ENCODE measurements at places on chromosomes 11 and 22.
A peak's percentile ranks its signal among the peaks of the same experiment; 100 is the strongest.

DNA sequence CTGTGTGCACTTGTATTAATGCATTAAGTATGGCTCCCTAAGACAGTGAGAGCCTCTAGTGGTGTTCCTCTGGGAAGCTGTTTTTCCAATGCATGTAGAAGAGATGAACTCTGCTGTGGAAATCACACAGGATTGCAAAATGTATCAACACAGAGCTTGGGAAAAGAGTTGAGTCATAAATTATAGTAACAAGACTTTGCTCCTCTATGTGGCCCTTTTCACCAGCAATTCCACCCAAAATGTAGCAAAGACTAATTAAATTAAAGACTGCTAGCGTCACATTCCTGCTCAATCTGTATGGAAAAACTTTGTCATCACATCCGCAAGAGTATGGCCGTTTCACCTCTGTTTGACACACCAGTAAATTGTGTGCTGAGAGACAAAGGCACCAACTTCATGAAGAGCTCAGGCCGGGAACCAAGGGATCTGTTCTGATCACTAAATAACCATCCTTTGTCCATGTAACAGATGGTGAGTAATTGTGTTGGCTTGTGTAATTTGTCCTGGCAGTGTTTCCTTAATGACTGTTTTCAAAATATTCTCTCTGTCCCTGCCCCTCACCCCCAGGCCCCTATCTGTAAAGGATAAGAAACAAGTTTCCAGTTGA is 209.2 kb upstream of the SORL1-AS1 start:
- no peak for DNase-seq

DNA sequence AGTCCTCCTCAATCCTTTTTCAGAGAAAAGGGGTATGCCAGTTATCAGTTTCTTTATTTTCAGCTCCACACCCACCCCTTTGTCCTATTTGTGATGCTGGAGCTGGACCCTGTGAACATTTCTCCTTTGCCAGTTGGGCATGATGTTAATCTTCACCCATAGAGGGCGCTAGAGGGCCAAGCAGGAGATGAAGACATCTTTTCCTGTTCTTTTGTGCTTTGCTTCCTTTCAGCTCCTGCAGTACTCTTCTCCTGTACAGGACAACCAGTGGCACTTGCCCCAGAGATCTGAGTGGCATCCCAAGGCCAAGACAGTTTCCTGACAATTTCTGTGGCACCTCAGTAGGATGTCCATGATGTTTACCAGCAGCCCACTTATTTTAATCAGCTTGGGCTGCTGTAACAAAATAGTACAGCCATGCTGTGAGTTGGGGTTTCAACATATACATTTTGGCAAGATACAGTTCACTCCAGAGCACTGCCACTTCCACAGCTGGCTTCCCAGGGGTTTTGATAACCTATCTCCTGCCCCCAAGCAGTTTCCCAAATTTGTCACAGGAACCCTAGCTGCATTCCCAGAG is 4.6 kb downstream of the SAA2 start:
- DNase-seq: peak; percentile 75

DNA sequence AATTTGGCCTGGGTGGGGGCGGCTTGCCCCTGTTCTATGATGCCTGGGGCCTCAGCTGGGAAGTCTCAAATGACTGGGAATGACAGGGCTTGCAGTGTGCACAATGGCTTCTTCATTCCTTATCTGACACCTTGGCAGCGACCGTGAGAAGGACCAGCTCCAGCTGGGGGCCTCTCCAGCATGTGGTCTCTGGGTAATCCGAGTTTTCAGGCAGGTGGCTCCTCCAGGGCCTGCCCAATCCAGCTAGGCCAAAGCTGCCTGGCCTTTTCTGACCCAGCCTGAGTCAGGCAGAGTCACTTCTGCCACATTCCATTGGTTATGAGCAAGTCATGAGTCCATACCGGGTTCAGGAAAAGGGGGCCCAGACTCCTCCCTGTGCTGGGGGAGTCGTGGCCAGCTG is 646.0 kb downstream of the OPCML start:
- no peak for DNase-seq

DNA sequence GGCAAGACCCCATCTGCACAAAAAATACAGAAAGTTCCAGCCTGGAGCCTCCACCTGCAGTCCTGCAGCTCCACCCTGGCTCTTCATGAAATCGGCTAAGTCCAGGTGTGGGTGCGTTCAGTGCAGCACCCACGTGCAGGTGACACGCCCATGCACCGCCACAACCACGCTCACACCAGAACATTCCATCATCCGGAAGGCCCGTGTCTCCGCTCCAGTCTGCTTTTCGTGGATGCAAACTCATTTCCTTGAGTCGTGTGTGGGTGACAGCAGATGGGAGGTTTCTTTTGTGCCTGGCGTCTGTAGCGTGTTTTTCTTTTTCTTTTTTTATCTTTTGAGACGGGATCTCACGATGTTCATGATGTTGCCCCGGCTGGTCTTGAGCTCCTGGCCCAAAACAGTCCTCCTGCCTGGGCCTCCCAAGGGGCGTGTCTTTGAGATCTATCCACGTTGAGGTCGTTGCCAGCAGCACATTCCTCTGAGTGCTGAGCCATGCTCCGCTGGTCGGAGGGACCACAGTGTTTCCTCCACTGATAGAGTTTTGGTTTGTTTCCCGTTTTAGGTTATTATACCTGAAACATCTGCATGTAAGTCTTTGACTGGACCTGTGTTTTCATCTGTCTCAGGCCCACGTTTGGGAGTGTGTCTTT is 7.2 kb downstream of the PTDSS2 start:
- no peak for DNase-seq

DNA sequence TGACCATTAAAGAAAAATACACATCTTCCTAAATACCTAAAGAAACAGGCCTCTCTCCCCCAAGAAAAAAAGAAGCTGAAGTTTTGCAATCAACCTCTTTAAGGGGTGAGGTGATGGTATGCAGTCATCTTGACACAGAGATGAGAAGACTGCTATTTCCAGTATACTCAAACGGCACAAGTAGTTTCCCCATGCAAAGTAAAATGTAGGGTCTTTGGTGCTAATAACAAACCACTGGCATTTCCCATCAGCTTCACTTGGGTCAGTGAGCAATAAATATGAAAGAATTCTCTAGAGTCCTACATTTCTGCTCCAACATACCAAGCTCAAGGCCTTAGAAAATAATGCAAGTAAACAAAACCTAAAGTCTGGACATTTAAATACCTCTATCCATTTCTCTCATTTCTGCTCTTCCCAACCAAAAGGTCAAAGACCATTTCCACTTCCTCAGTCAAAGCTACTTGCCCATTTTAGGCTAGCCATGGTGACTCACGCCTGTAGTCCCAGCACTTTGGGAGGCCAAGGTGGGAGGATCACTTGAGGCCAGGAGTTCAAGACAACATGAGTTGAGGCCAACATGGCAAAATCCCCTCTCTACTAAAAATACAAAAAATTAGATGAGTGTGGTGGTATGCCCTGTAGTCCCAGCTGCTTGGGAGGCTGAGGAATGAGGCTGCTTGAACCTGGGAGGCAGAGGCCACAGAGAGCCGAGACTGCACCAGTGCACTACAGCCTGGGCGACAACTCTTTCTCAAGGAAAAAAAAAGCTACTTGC is 39.5 kb upstream of the CHRNA10 start:
- no peak for DNase-seq

DNA sequence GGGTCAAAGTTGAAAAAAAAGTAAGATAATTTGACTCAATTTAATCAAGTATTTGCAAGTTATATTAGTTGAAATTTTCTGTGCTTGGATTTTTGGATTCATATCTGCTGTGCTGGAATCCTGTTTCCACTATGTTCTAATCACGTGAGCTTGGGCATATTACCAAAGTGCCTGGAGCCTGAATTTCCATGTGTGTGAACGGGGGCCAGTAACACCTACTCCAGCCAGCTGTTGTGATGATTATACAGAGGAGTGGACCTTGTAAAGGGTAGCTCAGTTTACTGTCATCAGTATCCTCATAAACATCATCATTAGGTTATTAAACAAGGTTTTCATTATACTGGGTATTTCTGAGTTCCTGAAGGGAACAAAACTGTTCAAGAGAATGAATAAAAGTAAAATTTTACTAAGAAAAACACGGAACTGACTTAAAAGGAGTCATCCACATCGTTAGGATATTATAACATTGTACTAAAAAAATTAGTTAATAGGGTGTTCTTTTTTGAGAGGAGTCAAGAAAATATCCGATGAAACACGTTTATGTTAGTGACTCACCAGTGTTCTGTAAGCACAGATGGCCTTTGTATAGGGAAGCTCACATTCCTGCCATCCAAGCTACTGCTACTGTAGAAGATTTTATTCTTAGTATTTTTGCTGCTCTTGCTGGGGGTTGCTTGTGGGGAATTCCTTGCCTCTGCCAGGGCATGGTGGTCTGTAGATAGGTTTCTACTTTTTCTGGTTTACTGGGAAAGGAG is 144.1 kb downstream of the ARHGAP42 start:
- DNase-seq: no peak

GRCh38 chr11:129694966-129695365 is 120.7 kb upstream of the TMEM45B start:
- DNase-seq: no peak

DNA sequence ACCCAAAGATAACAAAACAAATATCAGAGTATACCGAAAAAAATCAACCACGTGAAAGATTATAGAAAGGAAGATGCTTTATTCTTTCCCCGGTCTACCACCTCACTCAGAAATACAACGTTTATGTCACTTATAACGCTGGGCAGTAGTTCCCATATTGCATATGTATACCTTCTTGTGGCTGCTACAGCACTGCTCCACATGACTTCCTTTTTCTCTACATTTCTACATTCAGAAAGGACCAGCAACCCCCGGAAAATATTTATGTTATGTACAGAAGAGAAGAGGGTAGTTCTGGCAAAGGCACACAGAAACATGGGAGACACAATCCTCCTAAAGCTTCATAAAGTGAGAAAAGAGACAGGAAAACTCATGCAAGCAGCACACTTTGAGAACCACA is 56.8 kb downstream of the MTMR2 start:
- DNase-seq: no peak

DNA sequence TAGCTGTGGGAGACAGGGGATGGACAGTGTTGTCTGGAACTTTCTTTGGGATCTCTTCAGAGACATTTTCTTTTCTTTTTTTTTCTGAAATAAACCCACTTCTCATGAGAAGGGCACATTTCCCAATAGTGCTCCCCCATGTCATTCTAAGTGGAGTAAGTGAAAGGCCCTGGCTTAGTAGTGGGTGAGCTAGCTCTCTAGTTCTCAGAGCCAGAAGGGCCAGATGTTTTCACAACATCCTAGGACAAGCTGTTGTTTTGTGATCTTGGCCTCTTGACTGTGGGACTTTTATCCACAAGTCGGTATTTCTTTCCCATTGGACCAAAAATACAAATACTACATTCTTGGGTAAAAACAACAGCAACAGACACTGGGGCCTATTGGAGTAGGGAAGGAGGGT is 607.7 kb upstream of the TENM4 start:
- no peak for DNase-seq

DNA sequence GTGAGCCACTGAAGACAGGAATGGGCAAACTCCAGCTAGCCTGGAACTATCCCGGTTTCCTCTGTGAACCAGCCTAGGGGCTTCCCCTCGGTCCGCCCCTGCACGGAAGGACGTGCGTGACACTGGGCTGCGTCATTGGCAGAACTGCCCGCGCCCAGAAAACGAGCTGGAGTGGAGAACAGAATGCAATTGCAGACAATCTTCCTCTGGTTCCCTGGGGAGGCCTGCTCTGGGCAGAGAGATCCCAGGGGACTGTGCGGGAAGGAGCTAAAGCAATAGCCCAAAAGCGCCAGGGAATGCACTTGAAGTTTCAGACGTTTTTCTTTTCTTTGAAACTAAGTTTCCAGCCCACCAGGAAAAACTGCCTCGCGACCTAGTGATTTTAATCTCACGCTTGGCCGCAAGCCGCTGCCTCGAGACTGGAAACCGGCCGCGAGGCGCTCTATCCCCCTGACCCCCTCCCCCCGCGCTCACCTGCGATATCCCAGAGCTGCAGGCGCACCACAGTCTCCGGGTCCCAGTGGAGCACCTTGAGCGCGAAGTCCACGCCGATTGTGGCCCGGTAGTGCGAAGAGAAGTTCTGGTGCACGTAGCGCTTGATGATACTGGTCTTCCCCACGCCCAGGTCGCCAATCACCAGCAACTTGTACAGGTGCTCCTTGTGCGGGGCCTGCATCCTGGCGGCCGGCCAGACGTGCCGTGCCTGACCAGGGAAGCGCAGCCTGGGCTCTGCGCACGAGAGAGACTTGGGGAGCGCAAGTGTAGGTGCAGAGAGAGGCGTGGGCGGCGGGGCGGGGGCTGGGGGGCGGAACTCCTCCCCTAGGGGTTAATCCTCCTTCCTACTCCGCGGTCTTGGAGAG is at the start of gene RAB38:
Gene RAB38 (minus strand): TSS at position 735 of the 860 bp plus-strand sequence. CDS start 59 bp downstream, at position 676.
- DNase-seq: peak; percentile 4

- no peak for DNase-seq
Observed at GRCh38 chr11:59000003-59000402, 60.7 kb downstream of the GLYATL1 start.

DNA sequence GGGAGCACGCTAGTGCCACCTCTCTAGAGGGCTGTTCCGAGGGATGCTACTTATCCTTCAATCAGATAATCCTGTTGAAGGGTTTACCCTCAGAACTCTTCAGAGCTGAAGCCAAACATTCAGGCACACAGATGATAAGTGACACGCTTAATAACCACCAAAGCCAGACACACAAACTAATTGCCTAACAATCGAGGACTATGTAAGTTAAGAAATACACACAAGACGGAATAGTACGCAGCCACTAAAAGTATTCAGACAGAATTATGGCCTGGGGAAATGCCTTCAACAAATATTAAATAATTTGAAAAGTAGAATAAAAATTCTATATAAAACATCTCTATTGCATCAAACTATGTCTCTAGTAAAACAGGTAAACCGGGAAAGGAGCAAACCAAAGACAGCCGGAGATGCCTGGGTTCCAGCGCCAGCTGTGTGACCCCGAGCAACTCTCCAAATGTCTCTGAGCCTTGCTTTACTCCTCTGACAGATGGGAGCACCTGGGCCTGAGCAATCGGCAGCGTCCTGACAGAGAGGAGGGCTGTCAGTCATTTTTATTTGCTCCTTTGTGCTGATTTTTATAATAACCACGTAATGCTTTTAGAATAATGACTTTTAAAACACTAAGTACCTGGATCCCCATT is 11.3 kb downstream of the LRFN4 start:
- DNase-seq: no peak
